Retina (tissue), 1 donor: ENCODE measurements at places on chromosomes 5 and 9.
A peak's percentile ranks its signal among the peaks of the same experiment; 100 is the strongest.

- no peak for DNase-seq
These were observed 207.7 kb downstream of the PIK3R1 start for GRCh38 chr5:68423154-68423811.

GRCh38 chr5:74035521-74035937 is 409.5 kb downstream of the ARHGEF28 start:
- no peak for DNase-seq

DNA sequence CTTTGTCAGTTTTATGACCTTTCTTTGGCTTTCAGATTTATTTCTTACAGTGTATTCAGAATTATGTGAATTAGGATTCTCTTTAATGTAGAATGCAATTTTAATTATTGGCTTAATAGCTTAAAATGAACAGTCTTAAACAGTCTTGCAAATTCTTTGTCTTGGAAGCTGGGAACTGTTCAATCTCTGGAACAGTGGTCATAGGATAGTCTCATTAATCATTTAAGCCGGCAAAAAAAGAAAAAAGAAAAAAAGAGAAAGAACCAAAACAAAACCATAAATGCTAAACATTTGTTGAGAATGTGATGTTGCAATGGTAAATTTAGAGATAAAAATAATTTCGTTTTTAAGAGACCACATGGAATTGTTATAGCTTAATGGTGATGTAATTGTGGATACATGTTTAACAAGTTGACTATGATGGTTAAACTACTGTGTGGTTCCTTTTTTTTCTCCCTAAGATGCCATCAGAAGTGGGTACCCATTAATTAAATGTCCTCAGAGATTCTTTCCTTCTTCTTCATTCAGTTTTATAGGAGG is 61.6 kb downstream of the NNT start:
- no peak for DNase-seq

GRCh38 chr5:179287631-179288030 is 57.6 kb downstream of the ADAMTS2 start:
- DNase-seq, result peak; percentile 7

DNA sequence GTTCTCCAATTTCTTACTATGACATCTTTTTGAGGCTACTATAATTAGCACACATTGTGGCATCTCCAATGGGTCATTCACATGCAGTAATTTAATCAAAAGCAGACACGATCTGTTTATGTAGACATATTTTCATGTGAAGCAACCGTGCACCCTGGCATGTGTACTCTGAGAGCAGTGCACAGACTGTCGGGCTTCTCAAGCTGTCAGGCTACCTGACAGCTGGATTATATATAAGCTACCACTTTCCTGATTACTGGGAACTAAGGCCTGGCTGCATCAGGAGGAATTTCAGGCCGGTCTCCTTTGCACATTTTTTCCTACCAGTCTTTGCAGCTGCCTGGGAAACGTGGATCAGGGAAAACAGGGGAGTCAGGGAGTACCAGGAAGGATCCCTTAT is 197.5 kb downstream of the MAPKAP1 start:
- no peak for DNase-seq

DNA sequence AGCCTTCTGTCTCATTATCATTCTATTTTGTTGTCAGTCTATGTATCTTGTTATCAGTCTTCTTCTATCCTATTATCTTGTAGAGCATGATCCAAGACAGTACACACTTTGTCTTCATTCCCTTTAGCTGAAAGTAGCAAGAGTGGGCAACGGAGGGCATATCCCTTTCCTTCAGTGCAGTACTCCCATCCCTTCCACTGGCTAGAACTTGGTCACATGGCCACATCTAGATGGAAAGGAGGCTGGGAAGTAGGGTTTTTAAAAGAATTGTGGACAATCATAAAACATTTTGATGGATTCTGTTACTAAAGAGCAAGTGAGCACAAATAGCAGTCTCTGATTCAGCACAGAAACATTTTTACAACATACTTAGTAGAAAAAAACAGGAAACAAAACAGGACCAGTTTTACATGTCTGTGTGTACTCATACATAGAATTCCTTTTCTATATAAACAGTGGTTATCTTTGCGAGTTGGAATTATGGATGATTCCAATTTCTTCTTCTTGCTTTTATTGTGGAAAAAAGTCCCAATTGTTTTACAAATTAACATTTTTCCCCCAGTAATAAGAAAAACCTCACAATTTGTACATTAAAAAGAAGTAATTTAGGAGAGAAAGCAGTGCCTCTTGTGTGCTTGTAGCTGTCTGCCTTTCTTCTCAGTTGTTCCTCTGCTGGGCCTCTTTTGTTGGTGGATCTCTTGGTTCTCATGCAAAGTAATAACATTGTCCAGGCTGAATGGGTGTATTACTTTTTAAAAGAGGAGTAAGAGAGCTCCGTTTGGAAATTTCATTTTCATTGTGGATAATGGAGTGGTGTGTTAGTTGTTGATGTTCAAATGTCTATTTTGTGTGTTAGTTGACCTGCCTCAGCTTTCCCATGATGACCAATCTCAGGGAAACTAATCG is 410.9 kb upstream of the TRPC7 start:
- DNase-seq, result no peak

- no peak for DNase-seq
These were observed 755.4 kb upstream of the CTNND2 start for GRCh38 chr5:12659686-12660085.

DNA sequence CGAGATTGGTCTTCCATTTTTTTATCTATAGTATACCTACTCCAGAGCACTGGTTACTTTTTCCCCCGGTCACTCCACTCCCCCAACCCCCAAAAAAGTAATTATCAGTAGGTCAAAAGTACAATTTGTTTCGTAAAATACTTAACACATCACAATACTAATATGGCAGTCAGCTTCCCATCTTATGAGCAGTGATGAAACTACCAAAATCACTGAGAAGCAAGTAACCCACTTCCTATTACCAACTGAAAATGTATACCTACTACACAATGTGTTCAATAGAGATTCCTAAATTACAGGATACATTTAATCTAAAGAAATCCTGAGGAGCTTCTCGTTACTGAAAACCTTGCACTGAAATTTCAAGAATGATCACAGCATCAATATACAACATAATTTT is 1.9 kb downstream of the CERT1 start:
- no peak for DNase-seq

GRCh38 chr5:43567967-43568366 is 11.1 kb upstream of the PAIP1 start:
- DNase-seq, result no peak

GRCh38 chr9:101028346-101029314 is at the start of gene PLPPR1:
Gene PLPPR1 (plus strand): TSS chr9:101028727.
- peak; percentile 94 for DNase-seq

GRCh38 chr5:57750891-57751290 is 268.3 kb upstream of the ACTBL2 start:
- DNase-seq, result no peak

DNA sequence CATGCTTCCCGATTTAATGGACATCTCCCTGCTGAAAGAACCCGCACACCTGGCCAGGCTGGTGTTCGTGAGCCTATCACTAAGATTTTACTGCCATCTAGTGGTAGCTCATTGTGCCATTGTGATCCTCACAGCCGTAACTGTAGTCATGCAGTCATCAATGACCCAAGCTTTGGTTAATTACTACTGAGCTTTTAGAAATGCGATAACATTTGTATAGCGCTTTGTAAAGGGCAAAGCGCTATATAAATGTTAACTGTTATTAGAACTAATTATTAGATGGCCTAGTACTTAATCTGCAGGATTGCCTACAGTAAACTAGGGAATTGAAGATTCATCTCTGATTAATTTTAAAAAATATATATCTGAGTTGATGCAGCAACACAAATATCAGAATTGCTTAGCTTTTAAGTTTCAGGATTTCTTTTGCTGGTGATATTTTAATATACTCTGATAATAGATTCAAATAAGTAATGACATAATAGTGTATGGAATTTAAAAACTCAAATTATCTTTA is 90.2 kb downstream of the HACD4 start:
- DNase-seq, result peak; percentile 80

GRCh38 chr5:96875791-96876291 is 459 bp upstream of the ERAP2 start:
- no peak for DNase-seq

- peak; percentile 86 for DNase-seq
These were observed 25.7 kb downstream of the CDKN2A start for GRCh38 chr9:21968331-21969010.

DNA sequence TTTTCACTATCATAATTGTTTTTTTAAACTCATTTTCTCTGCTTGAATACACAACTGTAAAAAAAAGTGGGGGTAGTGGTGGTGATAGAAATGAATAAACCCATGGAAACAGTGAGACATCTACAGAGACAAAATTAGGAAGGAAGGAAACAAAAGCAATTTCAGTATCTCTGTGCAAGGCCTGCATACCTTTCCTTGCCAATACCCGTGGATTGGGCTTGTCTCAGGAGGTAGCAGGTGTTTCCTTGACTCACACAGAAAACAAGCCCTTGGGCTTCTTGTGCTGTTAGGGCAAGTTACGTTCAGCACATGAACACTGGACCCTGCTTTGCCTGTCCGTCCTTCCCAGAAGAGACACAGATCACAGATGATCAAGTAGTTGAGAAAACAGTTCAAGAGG is 372.2 kb downstream of the ZSWIM6 start:
- no peak for DNase-seq
